ENCODE measurements at places on chromosomes 11 and 22. TPM values are rescaled to one million over a fixed set of nuclear protein-coding genes. Genes with fewer than 3 reads are reported as not detected.

GRCh38 chr11:13183094-13183825 lies 94.3 kb upstream of the BMAL1 start:
- peak; percentile 79 for DNase-seq
- no peak overlapping the region for H3K27ac ChIP-seq
- no peaks in the 10 kb centered on the region for H3K36me3 ChIP-seq
- H3K4me3 ChIP-seq: no peak overlapping the region
- H3K4me1 ChIP-seq: no peaks in the 10 kb centered on the region

- DNase-seq: no peak
- H3K27me3 ChIP-seq: no peaks in the 10 kb centered on the region
- H3K4me1 ChIP-seq: peaks cover 8% of the 10 kb centered on the region
- no peak overlapping the region for H3K27ac ChIP-seq
- H3K4me3 ChIP-seq: no peak overlapping the region
- no peaks in the 10 kb centered on the region for H3K36me3 ChIP-seq
Measured at GRCh38 chr11:1924181-1924580, 4.7 kb downstream of the TNNT3 start.

DNA sequence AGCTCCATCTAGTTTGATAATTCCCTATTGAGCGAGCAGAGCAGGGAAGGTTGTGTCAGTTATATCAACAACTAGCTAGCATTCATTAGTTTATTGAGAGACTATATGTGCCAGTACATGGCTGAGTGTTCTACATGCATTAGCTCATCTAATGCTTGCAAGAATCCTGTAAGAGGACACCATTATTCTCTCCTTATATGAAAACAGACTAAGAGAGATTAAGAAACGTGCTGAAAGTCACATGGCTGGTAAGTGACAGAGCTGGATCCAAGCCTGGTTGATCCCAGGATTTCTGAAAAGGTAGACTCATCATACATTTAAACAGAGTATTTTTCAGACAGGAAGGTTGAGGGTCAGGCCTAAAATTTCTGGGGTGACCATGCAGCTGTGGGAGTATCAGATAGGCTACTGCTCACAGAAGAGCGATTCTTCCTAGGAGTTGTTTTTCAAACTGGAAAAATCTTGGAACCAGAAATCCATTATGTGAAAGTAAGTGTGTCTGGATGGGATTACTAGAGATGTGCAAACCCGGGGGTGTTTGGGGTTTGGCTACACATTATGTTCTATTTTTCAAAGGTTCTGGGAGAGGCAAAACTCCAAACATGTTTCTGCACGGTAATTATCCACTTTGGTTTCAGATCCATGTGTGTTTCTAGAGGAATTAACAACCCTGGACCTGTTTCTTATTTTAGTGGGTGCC lies 213.3 kb downstream of the FAM76B start:
- no peaks in the 10 kb centered on the region for H3K4me1 ChIP-seq
- no peaks in the 10 kb centered on the region for H3K27me3 ChIP-seq
- no peak overlapping the region for H3K27ac ChIP-seq
- no peaks in the 10 kb centered on the region for H3K36me3 ChIP-seq
- DNase-seq: no peak
- H3K4me3 ChIP-seq: no peak overlapping the region

GRCh38 chr11:34747251-34747650 lies 126.4 kb downstream of the EHF start:
- no peak overlapping the region for H3K27ac ChIP-seq
- H3K27me3 ChIP-seq: no peaks in the 10 kb centered on the region
- H3K36me3 ChIP-seq: no peaks in the 10 kb centered on the region
- DNase-seq: no peak

- no peak overlapping the region for H3K27ac ChIP-seq
- no peak overlapping the region for H3K4me3 ChIP-seq
- peaks cover 80% of the 10 kb centered on the region for H3K27me3 ChIP-seq
- DNase-seq: no peak
Measured at GRCh38 chr11:19770277-19770676, 57.6 kb downstream of the NAV2 start.

DNA sequence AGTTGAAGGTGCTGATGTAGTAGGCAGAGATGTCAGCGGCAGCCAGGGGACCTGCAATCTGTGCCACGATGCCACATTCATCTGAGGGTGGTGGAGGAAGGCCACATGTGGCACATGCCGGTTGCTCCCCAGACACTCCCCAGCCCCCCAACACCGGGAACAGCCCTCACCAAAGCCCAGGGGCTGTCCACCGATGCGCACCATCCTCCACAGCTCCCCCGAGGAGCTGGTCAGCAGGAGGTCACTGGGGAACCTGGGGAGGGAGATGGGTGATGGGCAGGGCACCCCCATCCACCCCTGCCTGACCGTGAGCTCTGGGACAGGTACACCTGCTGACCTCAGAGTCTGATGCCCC lies 3.5 kb downstream of the CASTOR1 start:
- no peak overlapping the region for H3K27ac ChIP-seq
- H3K36me3 ChIP-seq: no peaks in the 10 kb centered on the region
- peaks cover 13% of the 10 kb centered on the region for H3K4me1 ChIP-seq
- H3K27me3 ChIP-seq: no peaks in the 10 kb centered on the region

- DNase-seq: peak; percentile 51
- H3K27me3 ChIP-seq: peaks cover 22% of the 10 kb centered on the region
- no peak overlapping the region for H3K27ac ChIP-seq
- H3K36me3 ChIP-seq: no peaks in the 10 kb centered on the region
- no peaks in the 10 kb centered on the region for H3K4me1 ChIP-seq
Measured at GRCh38 chr22:36853407-36854099, 7.3 kb upstream of the NCF4 start.

DNA sequence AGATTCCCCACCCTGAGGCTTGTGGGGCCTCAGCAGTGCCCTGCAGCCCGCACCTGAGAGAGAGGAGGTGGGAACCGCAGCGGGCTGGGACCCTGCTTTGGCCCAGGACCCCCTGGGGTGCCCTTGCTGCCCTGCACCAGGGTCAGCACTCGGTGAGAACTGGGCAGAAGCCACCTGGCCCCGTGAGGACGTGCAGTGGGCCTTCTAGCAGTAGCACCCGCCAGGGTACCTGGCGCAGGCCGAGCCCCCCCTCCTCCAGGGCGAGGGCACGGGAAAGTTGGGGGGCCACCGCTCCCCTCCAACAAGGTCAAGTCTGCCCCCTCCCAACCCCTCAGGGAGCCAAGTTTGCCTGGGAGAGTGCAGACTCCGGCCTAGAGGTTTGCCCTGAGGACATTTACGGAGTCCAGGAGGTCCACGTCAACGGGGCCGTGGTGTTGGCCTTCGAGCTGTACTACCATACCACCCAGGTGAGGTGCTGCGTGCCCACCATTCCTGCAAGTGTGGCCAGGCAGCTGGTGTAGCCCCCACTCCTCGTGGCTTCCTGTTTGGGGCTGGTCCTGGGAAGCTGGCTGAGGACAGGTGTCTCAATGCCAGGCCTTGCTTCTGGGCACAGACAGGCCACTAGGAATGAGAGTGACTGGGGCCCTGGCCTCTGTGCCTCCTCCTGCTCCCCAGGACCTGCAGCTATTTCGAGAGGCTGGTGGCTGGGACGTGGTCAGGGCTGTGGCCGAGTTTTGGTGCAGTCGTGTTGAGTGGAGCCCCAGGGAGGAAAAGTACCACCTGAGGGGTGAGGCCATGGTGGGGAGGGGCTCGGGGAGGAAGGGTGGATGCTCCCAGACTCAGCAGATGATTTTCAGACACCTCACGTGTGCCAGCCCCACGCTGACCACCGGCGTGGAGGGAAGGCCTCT lies 3.5 kb downstream of the PGGHG start:
- H3K36me3 ChIP-seq: no peaks in the 10 kb centered on the region
- no peak for DNase-seq
- H3K4me3 ChIP-seq: no peak overlapping the region
- peaks cover 11% of the 10 kb centered on the region for H3K27me3 ChIP-seq
- H3K4me1 ChIP-seq: no peaks in the 10 kb centered on the region

DNA sequence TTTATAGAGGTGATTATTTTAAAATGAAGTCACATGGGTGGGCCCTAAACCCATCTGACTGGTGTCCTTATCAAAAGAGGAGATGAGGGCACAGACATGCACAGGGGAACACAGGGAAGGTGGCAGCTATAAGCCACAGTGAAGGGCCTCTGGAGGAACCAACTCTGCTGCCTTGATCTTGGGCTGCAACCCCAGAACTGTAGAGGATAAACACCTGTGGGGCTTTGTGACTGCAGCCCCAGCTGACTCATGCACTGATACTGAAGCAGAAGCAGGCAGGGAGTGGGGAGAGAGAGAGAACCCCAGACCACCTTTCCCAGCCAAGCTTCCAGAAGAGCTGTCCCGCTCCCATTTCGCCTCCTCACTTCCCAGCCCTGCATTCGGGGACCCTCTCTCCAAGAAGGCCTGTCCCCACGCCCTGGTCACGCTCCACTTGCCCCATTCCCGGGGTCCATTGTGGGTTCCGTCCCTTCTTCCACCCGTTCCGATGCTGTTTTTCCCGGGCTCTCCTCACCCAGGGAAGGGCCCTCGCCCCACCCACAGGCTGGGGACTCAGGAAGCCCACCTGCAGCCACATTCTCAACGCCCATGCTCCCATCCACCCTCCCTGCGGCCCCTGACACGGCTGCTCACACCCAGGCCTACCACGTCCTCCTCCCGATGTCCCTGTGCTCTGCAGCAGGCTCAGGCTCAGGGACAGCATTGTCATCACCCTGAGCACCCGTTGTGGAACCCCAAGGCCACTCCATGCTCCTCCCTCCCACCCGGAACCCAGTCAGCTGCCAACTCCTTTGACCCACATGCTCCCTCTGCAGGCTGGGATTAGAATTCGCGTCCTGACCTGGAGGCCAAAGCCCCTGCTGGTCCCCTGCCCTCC lies 90.8 kb upstream of the SHANK2 start:
- no peaks in the 10 kb centered on the region for H3K36me3 ChIP-seq
- no peaks in the 10 kb centered on the region for H3K27me3 ChIP-seq
- peak; percentile 41 for DNase-seq
- no peaks in the 10 kb centered on the region for H3K4me1 ChIP-seq
- H3K4me3 ChIP-seq: no peak overlapping the region
- H3K27ac ChIP-seq: no peak overlapping the region

GRCh38 chr11:17649696-17650095 lies 69.7 kb upstream of the MYOD1 start:
- peaks cover 8% of the 10 kb centered on the region for H3K27me3 ChIP-seq
- no peak overlapping the region for H3K4me3 ChIP-seq
- no peak for DNase-seq

DNA sequence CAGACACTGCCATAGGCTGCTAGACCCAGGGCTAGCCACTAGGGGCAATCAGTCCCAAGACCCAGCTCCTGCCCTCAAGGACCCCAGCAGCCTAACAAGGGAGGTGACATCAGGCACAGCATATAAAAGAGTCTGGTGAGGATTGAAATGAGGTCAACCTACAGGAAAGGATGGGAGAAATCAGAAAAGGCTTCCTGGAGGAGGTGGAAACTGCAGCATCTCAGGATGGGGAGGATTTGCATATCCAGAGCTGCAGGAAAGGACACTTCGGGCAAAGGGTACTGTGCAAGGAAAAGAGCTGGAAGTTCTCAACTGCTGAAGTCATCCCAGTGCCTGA lies 2.9 kb upstream of the ARFGAP2 start:
- H3K4me3 ChIP-seq: no peak overlapping the region
- H3K4me1 ChIP-seq: peaks cover 20% of the 10 kb centered on the region
- H3K36me3 ChIP-seq: peaks cover 5% of the 10 kb centered on the region
- peak; percentile 51 for DNase-seq
- H3K27ac ChIP-seq: no peak overlapping the region
- H3K27me3 ChIP-seq: no peaks in the 10 kb centered on the region

DNA sequence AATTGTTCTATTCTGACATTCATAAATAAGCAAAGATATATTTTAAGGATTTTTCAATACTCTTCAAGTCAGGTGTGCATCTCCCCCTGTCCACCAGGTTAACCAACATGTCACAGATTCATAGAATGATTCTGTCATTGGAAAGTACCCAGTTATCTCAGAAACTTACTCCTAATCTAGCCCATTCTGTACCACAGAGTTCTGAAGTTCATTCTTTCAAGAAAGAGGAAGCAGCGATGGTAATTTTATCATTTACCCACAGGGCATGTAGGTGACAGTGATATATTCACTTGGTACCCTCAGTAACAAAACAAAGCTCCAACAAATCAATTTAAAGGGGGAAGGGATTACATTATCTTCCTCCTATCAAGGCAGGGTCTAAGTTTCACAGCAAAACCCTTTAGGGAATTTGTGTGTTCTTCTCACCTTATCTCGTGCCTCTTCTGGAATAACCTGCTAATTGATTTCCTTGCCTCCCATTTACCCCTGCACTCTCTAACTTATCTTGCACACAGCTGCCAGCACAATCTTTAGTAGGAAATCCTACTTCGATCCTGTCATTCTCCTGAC lies 19.0 kb upstream of the MPPED2 start:
- no peak for DNase-seq
- no peaks in the 10 kb centered on the region for H3K36me3 ChIP-seq
- H3K27me3 ChIP-seq: no peaks in the 10 kb centered on the region
- peaks cover 10% of the 10 kb centered on the region for H3K4me1 ChIP-seq
- no peak overlapping the region for H3K4me3 ChIP-seq
- H3K27ac ChIP-seq: peak overlapping the region; percentile 36

- no peaks in the 10 kb centered on the region for H3K36me3 ChIP-seq
- H3K27ac ChIP-seq: no peak overlapping the region
- peaks cover 15% of the 10 kb centered on the region for H3K27me3 ChIP-seq
- no peaks in the 10 kb centered on the region for H3K4me1 ChIP-seq
Measured at GRCh38 chr11:74683941-74684481, 47.2 kb downstream of the CHRDL2 start.

DNA sequence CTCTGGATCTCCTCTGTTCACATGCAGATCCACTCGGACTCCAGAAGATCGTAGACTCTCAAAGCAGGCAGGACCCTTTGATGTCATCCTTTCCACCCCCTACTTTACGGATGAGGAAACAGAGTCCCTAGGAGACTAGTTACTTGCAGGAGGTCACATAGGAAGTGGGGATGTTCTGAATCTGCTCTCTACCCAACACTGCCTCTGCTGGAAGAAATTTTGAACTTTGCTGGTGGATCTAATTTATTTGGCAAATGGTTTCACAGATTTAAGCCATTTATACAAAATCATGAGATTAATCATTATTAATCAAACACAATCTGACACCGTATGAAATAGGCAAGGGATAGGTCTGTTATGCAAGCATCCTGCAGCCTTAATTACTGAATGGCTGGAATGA lies 55.0 kb upstream of the USP47 start:
- H3K27ac ChIP-seq: no peak overlapping the region
- H3K27me3 ChIP-seq: peaks cover 11% of the 10 kb centered on the region
- peak; percentile 15 for DNase-seq
- no peak overlapping the region for H3K4me3 ChIP-seq
- H3K36me3 ChIP-seq: no peaks in the 10 kb centered on the region
- H3K4me1 ChIP-seq: no peaks in the 10 kb centered on the region

Gene NAALADL1
- total RNA-seq: 2.3 TPM

Gene FAM227A
- 5.7 TPM for total RNA-seq

Gene ETS1
- total RNA-seq: 10.2 TPM

Gene P2RY6
- 0.39 TPM for total RNA-seq

Gene HEPHL1
- total RNA-seq: not detected

Gene SMIM35
- not detected for total RNA-seq

Gene GLYAT
- total RNA-seq: not detected

Gene PDGFD
- 97.0 TPM for total RNA-seq

Gene MUC5AC
- not detected for total RNA-seq

Gene VWA5A
- total RNA-seq: 20.8 TPM

Data from cardiac muscle cell (in vitro differentiated cells and primary cell).